Bronchial smooth muscle cell (primary cell): ENCODE measurements at places on chromosomes 11 and 22. TPM values are rescaled to one million over a fixed set of nuclear protein-coding genes. Genes with fewer than 3 reads are reported as not detected.

The TRIM51 gene
- total RNA-seq = not detected in 2 replicates

The CNTN5 gene
- total RNA-seq = not detected in 2 replicates

The PRG3 gene
- not detected in 2 replicates for total RNA-seq

The SCGB1D2 gene
- not detected in 2 replicates for total RNA-seq

The DERL3 gene
- 0.16 and 0.43 TPM in 2 replicates for total RNA-seq

The WBP2NL gene
- 0.16 and 0.77 TPM in 2 replicates for total RNA-seq

The C11orf42 gene
- not detected in 2 replicates for total RNA-seq

The MS4A10 gene
- total RNA-seq = not detected in 2 replicates

The ESAM gene
- total RNA-seq = 0.09 and 0.16 TPM in 2 replicates

The OR5M11 gene
- total RNA-seq = not detected in 2 replicates

The KCNJ5 gene
- 0.16 and 0.17 TPM in 2 replicates for total RNA-seq

The SLC5A4 gene
- not detected in 2 replicates for total RNA-seq

The BTG4 gene
- not detected in 2 replicates for total RNA-seq

The KRTAP5-10 gene
- 0.09 TPM in 1 of 2 replicates, not detected in the other for total RNA-seq

The JAML gene
- total RNA-seq = not detected in 2 replicates

The MICAL3 gene
- total RNA-seq = 9.0 and 19.0 TPM in 2 replicates

The SAA4 gene
- total RNA-seq = not detected in 2 replicates

The CCDC89 gene
- 7.1 and 8.7 TPM in 2 replicates for total RNA-seq

The P2RX3 gene
- total RNA-seq = not detected in 2 replicates

The VPS51 gene
- total RNA-seq = 200 and 290 TPM in 2 replicates

The SIRT3 gene
- total RNA-seq = 9.6 and 10.9 TPM in 2 replicates

The MRGPRX3 gene
- not detected in 2 replicates for total RNA-seq

The TRIM49 gene
- not detected in 2 replicates for total RNA-seq

The GTSE1 gene
- 0.17 and 0.95 TPM in 2 replicates for total RNA-seq

The ARSA gene
- total RNA-seq = 11.3 and 11.5 TPM in 2 replicates

The STIP1 gene
- total RNA-seq = 87.2 and 125 TPM in 2 replicates

The MAJIN gene
- total RNA-seq = not detected in 2 replicates

The CDCA5 gene
- 0.34 and 1.6 TPM in 2 replicates for total RNA-seq

The CHST1 gene
- total RNA-seq = under 0.01 and 0.32 TPM in 2 replicates

The CARD18 gene
- not detected in 2 replicates for total RNA-seq

The GGTLC2 gene
- total RNA-seq = not detected in 2 replicates

The RAD9A gene
- 5.0 and 6.3 TPM in 2 replicates for total RNA-seq

The MRGPRX4 gene
- total RNA-seq = not detected in 2 replicates

The PACS1 gene
- 22.5 and 39.4 TPM in 2 replicates for total RNA-seq

The HBG2 gene
- 0.32 TPM in 1 of 2 replicates, not detected in the other for total RNA-seq

The SLC22A8 gene
- total RNA-seq = under 0.01 TPM in 1 of 2 replicates, not detected in the other

The PKDREJ gene
- under 0.01 and 0.09 TPM in 2 replicates for total RNA-seq

The JAM3 gene
- 64.0 and 75.3 TPM in 2 replicates for total RNA-seq

The OR51E1 gene
- total RNA-seq = not detected in 2 replicates

The ADAMTS15 gene
- 23.4 and 29.6 TPM in 2 replicates for total RNA-seq

The CASTOR1 gene
- 7.3 and 12.6 TPM in 2 replicates for total RNA-seq

The CXCR5 gene
- not detected in 2 replicates for total RNA-seq

The SCN4B gene
- under 0.01 and 0.43 TPM in 2 replicates for total RNA-seq
